ENCODE measurements at places on chromosomes 12 and 14. TPM values are rescaled to one million over a fixed set of nuclear protein-coding genes. Genes with fewer than 3 reads are reported as not detected.

Gene VAMP1
- polyA plus RNA-seq: 9.6 TPM

Gene ESRRB
- polyA plus RNA-seq: 0.18 TPM

Gene FSCB
- not detected for polyA plus RNA-seq

Gene HOXC4
- polyA plus RNA-seq: 14.0 TPM

Gene SDS
- polyA plus RNA-seq: 0.31 TPM

Measured in large intestine (tissue), 12 donors.